ENCODE measurements at places on chromosomes 4 and X.

DNA sequence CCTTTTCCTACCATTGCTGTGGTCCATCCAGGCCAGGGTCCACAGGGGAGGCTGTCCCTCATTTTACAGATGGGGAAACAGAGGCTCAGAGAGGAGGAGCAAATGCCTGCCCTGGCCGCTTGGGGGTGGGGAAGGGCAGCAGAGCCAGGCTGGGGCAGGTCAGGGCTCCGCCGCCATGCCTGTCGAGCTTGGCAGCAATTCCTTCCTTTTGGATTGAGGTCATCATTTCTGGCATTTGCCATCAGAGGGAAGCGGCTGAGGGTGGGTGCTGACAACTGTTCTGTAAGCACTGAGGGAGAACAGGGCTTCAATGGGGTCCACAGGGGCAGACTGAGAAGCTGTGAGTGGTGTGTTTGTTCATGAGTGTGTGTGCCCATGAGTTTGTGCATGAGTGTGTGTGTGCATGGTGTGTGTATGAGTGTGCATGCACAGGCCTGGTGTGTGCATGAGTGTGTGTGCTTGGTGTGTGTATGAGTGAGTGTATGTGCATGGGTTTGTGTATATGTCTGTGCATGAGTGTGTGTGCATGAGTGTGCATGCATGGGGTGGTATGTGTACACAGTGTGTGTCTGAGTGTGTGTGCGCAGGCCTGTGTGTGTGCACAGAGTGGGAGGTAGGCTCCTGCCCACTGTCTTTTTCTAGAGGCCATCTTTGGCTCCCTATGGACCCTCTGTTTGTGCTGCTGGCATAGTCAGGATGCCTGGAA lies 115.2 kb downstream of the SORCS2 start:
- DNase-seq: no peak

GRCh38 chr4:37388681-37389365 lies 144.3 kb downstream of the NWD2 start:
- DNase-seq: no peak

GRCh38 chr4:74223801-74224200 lies 65.9 kb downstream of the MTHFD2L start:
- no peak for DNase-seq

- no peak for DNase-seq
Observed at GRCh38 chr4:53717064-53717549, 125.8 kb upstream of the LNX1 start.

DNA sequence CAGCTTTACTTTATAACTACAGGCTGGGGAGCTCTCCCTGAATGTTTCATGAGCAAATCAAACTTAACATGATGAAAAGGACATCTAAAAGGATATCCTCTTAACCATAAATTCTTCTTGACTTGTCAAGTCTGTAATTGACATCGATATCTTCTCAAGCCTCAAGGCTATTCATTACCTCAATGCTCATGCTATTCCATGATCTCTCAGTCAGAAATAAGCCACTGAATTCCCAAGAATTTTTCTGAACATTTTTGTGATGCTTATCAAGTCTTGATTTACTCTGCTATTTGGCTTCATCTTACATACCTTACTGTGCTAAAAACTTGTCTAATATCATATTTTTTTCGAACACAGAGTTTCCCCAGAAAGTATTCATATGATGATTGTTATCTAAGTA lies 433.4 kb downstream of the PDGFC start:
- DNase-seq: no peak
